ENCODE measurements at places on chromosomes 6 and 20.

- DNase-seq = no peak
Observed at GRCh38 chr20:18628330-18628920, 40.6 kb downstream of the DTD1 start.

- no peak for DNase-seq
Observed at GRCh38 chr20:3927486-3928291, 38.5 kb downstream of the PANK2 start.

- DNase-seq = no peak
Observed at GRCh38 chr20:38812709-38813573, 7.4 kb downstream of the PPP1R16B start.

DNA sequence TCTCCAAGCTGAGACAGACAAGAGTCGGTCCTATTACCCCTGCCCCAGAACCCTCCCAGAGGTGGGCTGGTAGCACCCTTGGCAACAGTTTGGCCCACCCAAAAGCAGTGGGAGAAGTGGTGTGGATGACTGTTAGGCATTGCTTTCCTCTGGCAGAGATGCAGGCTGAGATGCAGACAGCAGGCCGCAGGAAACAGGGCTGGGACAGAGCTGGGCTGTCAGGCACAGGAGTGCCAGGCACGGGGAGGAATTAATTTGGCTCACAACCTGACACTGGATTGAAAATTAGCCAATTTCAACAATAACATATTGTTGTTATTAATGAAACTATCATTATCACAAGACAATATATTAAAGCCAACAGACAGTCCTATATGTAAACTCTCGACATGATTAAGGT lies 15.7 kb upstream of the SIRT5 start:
- DNase-seq = no peak

DNA sequence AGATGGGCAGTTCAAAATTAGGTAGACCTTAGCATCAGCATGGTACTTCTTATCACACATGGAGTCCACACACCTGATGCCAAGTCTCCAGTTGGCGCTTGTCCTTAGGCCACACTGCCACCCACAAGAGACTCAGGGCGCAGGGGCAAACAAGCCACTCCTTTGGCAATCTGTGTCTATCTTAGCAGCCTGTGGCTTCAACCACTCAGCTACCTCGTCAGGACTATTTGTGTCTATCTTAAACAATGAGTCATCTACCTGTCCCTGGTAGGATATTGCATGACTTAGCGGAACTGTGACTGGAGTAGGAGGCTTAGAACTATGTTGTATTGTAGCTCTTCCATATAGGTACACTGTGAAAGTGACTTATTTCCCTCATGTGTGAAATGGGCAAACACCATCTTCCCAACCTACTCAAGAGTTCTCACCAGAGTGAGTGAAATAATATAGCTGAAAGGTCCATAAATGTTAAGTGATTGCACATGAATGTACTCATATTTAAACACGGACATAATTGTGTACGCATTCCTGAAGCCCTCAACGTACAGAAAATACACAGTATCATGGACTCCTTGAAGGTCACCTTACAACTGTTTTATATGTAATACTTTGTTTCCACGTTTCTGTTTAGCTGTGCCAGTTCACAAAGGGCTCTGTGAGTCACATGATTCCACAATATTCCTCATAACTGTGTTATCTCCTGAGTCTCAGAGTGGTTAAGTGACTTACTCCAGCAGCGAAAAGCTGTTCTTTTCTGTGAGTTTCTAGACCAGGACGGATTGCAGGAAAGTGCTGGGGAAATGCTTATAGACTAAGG lies 1.6 kb downstream of the TRIM27 start:
- no peak for DNase-seq

Data from activated naive CD4-positive, alpha-beta T cell treated with anti-CD3 and anti-CD28 coated beads, Interleukin-2, amount 50 U/mL, for 16 hours (primary cell).